NCI-H446 (cell line): ENCODE measurements at places on chromosomes 4 and X.

- DNase-seq, result no peak
Observed at GRCh38 chr4:88897752-88898151, 159.2 kb downstream of the FAM13A start.

- no peak for DNase-seq
Observed at GRCh38 chrX:2841537-2841936, 12.8 kb downstream of the GYG2 start.

GRCh38 chr4:41692717-41693345, 55.7 kb downstream of the PHOX2B start:
- no peak for DNase-seq

GRCh38 chr4:6898763-6899162, 10.9 kb upstream of the TBC1D14 start:
- no peak for DNase-seq

DNA sequence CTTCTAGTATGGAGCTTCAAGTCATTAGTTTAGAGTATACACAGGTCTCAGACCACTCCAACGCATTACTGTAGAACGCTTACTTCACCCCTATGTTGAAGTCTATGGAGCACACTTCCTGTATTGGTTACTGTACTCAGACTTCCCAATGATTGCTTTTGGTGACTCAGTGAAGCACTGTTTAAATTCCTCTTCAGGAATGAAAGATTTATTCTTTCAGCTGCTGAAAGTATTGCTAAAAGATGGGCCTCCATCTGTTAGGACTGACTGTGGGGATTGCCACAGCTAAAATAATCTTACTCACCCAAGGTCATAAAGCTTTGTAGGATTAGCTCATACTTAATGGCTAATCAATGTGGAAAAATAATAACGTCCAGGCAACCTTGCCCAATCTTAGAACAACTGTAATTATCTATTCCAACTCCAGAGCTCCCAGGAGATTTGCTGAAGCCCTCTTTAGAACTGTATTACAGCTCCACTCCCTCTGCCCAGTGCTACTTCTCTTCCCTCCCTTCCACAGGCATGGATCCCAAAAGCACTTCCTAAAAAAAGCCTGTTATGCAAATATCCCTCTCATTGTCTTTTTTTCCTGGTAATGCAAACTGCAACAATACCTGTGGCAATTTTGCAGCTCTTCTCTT, 281.9 kb upstream of the HS3ST1 start:
- no peak for DNase-seq

- DNase-seq, result no peak
Observed at GRCh38 chr4:42643685-42644084, 13.2 kb downstream of the ATP8A1 start.

DNA sequence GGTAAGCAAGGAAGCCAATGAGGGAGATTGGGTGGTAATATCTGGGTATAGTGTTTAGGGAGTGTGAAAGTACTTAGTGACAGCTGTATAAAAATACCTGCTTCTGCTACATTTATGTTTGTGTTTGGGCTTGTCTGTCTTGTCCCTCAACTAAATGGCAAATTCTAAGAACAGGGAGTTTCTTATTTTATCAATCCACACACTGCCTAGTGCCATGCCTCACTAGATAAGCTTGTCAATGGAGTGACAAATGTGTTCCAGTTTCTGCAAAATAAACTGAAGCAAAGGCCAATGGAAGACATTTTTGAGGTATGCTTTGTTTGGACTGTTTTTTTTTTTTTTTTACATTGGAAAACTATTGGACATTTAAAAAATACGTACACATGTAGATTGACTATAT, 418.0 kb downstream of the SH2D1A start:
- no peak for DNase-seq
